ENCODE measurements at places on chromosomes 4 and X. TPM values are rescaled to one million over a fixed set of nuclear protein-coding genes. Genes with fewer than 3 reads are reported as not detected.
A peak's percentile ranks its signal among the peaks of the same experiment; 100 is the strongest.

GRCh38 chr4:69833251-69833650 lies 26.7 kb downstream of the SULT1E1 start:
- no peak for DNase-seq

Gene NAP1L2
- polyA plus RNA-seq, result 1.8 TPM

Gene SHOX
- 0.17 TPM for polyA plus RNA-seq

DNA sequence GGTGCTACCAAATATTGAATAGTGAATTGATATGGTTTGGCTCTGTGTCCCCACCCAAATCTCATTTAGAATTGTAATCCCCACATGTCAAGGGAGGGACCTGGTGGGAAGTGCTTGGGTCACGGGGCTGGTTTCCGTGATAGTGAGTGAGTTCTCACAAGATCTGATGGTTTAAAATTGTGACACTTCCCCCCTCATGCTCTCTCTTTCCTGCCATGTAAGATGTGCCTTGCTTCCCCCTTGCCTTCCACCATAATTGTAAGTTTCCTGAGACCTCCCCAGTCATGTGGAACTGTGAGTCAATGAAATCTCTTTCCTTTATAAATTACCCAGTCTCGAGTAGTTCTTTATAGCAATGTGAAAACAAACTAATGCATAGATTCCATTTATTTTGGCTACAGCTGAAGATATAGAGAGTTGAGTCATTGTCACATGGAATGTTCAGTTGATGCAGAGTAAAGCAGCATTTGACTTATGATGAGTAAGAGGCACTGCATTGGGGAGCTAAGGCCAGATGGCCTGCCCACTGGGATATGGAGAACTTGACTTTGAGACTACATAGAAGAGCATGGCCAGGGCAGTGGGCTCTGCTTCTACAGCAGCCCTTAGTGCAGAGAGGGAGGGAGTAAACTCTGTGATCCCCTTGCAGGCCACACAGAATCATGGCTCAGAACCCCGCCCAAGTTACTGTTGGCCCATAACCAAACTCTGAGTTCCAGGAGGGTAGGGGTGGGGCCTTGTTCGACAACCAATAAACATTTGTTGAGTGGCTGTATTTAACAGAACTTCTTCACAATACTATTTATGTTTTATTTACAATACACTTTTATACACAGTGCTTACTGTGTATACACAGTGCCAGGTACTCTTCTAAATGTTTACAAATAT lies 34.2 kb downstream of the RAI2 start:
- DNase-seq, result no peak

GRCh38 chrX:99798936-99799335 lies 611.1 kb downstream of the PCDH19 start:
- DNase-seq, result no peak

DNA sequence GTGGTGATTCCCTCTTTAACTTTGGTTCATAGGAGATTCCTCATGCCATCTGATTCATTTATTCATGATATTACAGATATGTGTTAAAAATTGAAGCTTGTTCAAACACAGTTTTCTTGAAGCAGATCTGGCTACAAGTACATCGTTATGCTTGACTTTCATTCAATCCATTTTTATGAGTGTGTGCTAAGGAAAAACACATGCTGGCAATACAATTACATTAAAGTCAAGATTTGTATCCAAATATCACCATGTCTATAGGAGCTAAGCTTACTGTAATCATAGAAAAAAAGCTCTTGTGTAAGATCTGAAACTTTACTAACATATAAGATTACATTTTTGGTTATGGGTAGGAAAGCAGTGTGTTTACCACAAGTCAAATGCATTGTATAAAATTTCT lies 151.8 kb upstream of the FAT1 start:
- DNase-seq, result no peak

DNA sequence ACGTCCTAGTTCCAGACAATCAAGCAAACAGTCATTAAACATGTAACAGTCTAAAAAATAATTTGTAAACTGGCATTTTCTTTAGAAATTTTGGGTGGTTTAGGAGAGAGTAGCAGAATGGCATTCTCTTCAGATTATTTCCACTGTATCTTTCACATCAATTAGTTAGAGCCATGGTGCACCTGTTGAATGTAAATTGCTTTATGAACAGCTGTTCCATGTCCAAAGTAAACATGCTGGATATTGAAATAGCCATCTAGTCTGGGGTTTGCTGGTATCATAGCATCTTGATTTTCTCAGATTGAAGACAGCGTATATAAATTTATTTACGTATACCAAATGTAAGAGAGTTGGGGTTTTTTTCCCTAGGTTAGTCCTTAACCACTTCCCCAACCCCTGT lies 143.6 kb downstream of the RCHY1 start:
- no peak for DNase-seq

Gene GAGE12F
- not detected for polyA plus RNA-seq

DNA sequence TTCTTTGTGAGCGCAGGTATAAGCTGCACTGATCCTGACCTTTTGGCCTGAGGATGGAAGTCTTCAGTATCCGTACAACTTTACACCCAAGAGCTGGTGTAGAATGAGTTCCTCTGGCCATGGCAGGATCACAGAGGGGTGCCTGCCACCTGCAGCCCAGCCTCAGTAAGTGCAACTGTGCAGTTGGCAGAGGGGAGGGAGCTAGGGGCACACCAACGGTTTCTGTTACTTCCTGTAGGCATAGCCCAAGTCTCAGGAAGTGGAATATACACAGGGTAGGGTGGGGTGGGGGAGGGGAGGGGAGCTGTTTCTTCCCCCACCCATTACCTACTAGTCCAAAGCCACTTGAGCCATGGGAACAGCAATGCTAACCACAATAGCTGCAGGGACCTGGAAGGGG lies 85.4 kb upstream of the GBA3 start:
- DNase-seq, result no peak

- peak; percentile 2 for DNase-seq
Observed at GRCh38 chrX:51148848-51149247, 183.8 kb upstream of the NUDT10 start.

- DNase-seq, result no peak
Observed at GRCh38 chr4:55876387-55876786, 22.9 kb downstream of the EXOC1 start.

GRCh38 chr4:122285285-122285684 lies 93.5 kb upstream of the ADAD1 start:
- no peak for DNase-seq

Gene TMPRSS11D
- 0.27 TPM for polyA plus RNA-seq

GRCh38 chrX:1463581-1463980 lies 10.9 kb upstream of the ASMTL start:
- DNase-seq, result no peak

Gene CEP135
- polyA plus RNA-seq, result 10.8 TPM

Gene FGF13
- 22.6 TPM for polyA plus RNA-seq

Gene ADH1C
- polyA plus RNA-seq, result 118 TPM

Gene SLC9B1
- 3.7 TPM for polyA plus RNA-seq

Gene STIM2
- polyA plus RNA-seq, result 39.7 TPM

Gene XKRX
- 0.33 TPM for polyA plus RNA-seq

Gene CTAG2
- not detected for polyA plus RNA-seq

DNA sequence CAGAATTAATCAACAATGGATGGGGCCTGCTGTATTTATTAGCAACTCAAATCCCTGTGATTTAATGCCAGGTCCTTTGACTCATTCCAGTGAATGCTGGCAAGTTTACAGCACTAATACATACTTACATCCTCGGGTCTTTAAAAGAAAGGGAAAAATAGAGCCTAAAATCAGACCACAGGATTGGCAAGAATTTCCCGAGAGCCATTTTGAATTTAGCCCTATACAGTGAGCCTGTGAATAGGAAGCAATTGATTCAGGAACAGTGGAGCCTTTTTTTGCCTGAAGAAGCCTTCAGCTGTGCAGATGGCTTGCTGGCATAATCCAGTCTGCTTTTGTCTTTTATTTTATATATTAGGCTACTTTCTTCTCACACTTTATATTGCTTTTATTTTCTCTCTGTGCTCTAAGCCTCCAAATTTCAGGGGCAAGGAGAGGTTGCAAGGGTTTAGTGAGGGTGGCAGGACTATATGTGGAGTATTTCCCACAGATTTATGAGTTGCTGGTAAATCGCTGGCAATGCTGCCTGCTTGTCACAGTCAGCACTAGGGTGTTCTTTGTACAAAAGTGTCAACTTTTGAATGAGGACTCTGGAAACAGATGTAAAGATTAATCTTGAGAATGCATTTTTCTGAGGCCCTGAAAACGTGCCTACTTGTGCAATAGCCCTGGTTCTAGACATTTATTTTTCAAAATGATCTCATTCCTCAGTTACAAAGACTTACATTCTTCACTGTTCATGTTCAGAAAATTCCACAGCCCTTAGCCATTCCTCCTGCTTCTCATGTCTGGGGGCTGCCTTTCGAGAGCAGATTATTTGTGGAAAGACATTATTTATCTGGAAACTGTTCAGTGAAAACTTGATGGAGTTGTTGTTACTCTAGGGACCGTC lies 303.5 kb downstream of the SPRY1 start:
- no peak for DNase-seq

Gene SLC6A14
- 0.21 TPM for polyA plus RNA-seq

GRCh38 chr4:158771776-158772175 lies 3.0 kb downstream of the FNIP2 start:
- no peak for DNase-seq

GRCh38 chr4:88033309-88033708 lies 25.9 kb downstream of the PKD2 start:
- no peak for DNase-seq

DNA sequence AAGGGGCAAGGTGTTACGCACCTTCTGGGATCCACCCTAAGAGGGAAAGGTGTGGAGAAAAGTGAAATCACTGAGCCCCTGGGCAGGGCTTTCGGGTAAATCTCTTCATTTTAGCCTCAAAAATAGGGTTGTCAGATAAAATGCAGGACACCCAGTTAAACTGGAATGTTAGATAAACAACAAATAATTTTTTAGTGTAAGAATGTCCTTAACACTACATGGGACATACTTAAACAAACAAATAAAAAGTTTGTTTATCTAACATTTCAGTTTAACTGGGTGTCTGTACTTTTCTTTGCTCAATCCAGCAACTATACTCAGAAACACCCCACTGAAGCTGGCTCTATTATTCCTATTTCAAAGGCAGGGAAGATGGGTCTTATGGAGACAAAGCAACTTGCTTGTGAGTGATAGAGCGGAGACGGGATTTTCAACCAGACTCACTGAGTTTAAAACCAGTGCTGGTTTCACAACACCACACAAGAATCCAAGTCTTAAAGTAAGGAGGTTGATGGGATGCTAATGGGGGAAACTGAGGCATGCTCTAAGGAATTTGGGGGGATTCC lies 144.8 kb upstream of the RBPJ start:
- DNase-seq, result no peak

GRCh38 chr4:34733185-34733941 lies 1511.0 kb downstream of the ARAP2 start:
- no peak for DNase-seq

DNA sequence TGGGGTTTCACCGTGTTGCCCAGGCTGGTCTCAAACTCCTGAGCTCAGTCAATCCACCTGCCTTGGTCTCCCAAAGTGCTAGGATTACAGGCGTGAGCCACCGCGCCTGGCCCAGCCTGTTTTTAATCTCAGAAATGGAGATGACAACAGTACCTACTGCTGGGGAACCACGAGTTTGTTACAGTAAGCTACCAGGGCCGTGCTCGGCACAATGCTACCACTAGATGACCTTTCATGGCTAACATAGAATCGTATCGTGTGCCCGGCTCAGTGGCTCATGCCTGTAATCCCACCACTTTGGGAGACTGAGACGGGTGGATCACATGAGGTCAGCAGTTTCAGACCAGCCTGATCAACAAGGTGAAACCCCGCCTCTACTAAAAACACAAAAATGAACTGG lies 90.8 kb upstream of the SLC34A2 start:
- DNase-seq, result no peak

GRCh38 chrX:38347136-38347535 lies 5.3 kb upstream of the OTC start:
- DNase-seq, result no peak
